ENCODE measurements at places on chromosomes 6 and 20. TPM values are rescaled to one million over a fixed set of nuclear protein-coding genes. Genes with fewer than 3 reads are reported as not detected.

- H3K4me1 ChIP-seq: no peaks in the 10 kb centered on the region
- H3K27ac ChIP-seq: no peak overlapping the region
- no peak for DNase-seq
- H3K36me3 ChIP-seq: no peaks in the 10 kb centered on the region
- no peaks in the 10 kb centered on the region for H3K27me3 ChIP-seq
These were observed 656 bp downstream of the TDRD6 start for GRCh38 chr6:46688117-46688965.

GRCh38 chr6:11952316-11952715 lies 59.8 kb upstream of the HIVEP1 start:
- no peak for DNase-seq
- no peaks in the 10 kb centered on the region for H3K27me3 ChIP-seq
- H3K27ac ChIP-seq: no peak overlapping the region
- H3K36me3 ChIP-seq: no peaks in the 10 kb centered on the region

- DNase-seq: no peak
- H3K27ac ChIP-seq: no peak overlapping the region
- no peaks in the 10 kb centered on the region for H3K27me3 ChIP-seq
- no peak overlapping the region for H3K4me3 ChIP-seq
- no peaks in the 10 kb centered on the region for H3K36me3 ChIP-seq
These were observed 42.5 kb upstream of the NELFCD start for GRCh38 chr20:58938541-58938940.

DNA sequence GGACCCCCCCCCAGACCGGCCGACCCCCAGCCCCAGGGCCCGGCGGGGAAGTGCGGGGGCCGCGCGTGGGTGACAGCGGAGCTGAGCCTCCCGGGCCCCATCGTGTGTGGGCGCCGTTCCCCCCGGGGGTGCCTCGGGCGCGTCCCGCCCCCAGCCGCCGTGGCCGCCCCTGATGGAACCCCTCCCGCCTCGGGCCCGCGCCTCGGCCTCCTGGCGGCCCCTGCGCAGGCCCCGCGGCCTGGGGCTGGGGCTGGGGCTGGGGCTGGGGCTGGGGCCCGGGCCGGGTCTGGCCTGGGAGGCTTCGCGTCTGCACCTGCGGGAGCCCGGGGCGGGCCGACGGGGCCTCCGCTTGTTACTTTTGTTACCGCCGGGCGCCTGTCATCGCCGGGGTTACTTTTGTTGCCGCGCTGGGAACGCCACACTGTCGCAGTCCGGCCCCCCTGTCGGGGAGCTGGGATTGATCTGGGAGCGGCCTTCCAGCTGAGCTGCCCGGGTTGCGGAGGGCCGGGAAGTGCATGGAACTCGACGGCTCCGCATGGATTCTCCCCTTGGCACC lies 598 bp downstream of the OGFR start:
- H3K4me1 ChIP-seq: peaks cover 30% of the 10 kb centered on the region
- peak overlapping the region; percentile 88 for H3K27ac ChIP-seq
- no peak for DNase-seq
- peaks cover 20% of the 10 kb centered on the region for H3K36me3 ChIP-seq
- peak overlapping the region; percentile 65 for H3K4me3 ChIP-seq
- no peaks in the 10 kb centered on the region for H3K27me3 ChIP-seq

GRCh38 chr6:143594647-143595046 lies 83.1 kb upstream of the PHACTR2 start:
- no peaks in the 10 kb centered on the region for H3K27me3 ChIP-seq
- H3K4me3 ChIP-seq: no peak overlapping the region
- DNase-seq: no peak

DNA sequence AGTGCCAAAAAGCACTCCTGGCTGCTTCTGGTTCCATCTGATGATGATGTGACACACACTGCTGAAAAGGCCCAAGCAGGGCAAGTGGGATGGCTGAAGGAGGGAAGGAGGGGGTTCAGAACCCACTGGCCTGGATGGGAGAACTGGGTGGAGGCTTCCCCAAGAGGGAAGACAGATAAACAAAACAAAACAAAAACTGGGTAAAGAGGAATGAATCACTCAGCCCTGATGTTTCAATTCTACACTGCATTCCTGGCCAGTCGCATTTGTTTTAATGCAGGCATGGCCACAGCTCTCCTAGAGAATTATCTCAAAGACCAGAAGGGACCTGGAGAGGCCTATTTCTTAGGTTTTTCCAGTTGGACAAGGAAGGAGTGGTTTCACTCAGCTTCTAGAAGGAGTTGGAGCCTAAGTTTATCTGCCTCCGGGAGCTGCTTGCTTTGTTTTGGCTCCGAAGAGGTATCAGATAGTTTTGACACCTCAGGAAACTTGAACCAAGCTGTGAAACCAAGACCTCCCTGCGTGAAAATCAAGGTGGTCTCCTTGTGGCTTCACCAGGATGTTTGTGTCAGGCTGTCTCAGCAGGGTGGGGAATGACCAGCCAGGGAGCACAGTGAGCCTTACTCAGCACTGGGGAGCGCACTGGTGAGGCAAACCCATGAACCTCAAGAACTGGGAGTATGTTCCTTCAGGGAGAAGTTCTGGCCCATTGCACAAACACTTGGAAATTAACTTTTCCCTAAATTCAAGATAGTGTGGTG lies 16.1 kb downstream of the TTPAL start:
- peak overlapping the region; percentile 14 for H3K27ac ChIP-seq
- H3K4me1 ChIP-seq: peaks cover 7% of the 10 kb centered on the region
- no peaks in the 10 kb centered on the region for H3K27me3 ChIP-seq

DNA sequence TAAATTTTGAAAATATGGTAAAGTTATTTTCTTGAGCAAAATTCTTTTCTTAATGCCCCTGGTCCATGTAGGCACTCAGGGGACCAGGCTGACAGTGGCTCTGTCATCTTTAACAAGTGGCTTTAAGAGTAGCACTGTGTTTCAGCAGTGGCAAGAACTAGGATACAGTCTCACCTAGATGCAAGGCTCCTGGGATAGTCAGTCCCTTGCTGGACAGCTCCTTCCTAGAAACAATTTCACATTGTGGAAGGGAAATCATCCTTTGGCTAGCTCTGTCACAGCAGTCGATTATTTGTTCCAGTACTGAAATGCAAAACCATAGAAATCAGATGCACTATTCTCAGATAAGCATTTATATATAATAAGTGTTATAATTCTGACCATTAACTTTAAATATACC lies 175.4 kb upstream of the KCNQ5 start:
- H3K4me3 ChIP-seq: no peak overlapping the region
- no peak overlapping the region for H3K27ac ChIP-seq
- no peaks in the 10 kb centered on the region for H3K4me1 ChIP-seq

DNA sequence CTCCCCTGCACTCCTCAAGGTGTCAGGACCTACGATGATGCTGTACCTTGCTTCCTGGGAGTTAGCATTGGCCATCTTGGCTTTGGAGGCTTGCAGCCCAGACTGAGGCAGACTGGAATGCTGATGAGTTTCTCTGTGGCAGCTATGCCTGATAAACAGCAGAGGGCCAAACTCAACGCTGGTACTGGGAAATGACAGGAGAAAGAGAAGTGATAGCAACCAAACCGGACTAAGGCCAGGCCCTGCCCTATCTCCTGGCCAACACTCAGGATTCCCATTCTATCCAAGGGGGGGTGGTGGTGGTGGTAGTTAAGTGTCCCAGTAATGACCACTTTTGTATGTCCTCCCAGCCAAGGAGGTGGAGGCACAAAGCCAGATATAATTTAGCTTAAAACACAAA lies 90.0 kb upstream of the DTNBP1 start:
- no peak overlapping the region for H3K27ac ChIP-seq
- H3K4me1 ChIP-seq: no peaks in the 10 kb centered on the region
- H3K36me3 ChIP-seq: no peaks in the 10 kb centered on the region
- DNase-seq: no peak

GRCh38 chr6:2688401-2689064 lies 62.2 kb downstream of the MYLK4 start:
- no peaks in the 10 kb centered on the region for H3K27me3 ChIP-seq
- H3K27ac ChIP-seq: no peak overlapping the region
- no peak overlapping the region for H3K4me3 ChIP-seq
- H3K4me1 ChIP-seq: no peaks in the 10 kb centered on the region
- H3K36me3 ChIP-seq: no peaks in the 10 kb centered on the region
- DNase-seq: no peak

DNA sequence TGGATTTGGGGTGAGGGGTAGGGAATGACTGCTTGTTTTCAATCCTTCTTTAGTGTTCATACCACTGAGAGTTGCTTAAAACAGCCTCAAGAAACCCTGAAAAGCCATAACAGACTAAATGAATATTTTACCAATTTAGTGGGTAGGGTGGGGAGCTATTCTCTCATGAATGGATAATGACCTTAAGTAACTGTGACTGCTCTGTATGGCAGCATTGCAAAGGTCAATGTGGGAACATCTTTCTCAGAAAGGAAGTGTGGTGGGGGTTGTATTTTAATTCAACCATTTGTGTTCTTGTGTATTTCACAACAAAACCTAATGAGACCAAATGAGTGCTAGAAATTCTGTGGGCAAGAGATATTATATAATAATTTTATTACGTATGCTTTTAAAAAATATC lies 55.7 kb downstream of the PHACTR2 start:
- no peak overlapping the region for H3K4me3 ChIP-seq
- H3K4me1 ChIP-seq: no peaks in the 10 kb centered on the region
- no peak for DNase-seq
- no peak overlapping the region for H3K27ac ChIP-seq
- no peaks in the 10 kb centered on the region for H3K36me3 ChIP-seq

- H3K27me3 ChIP-seq: peaks cover 2% of the 10 kb centered on the region
- no peak overlapping the region for H3K4me3 ChIP-seq
- no peaks in the 10 kb centered on the region for H3K4me1 ChIP-seq
- no peaks in the 10 kb centered on the region for H3K36me3 ChIP-seq
- no peak overlapping the region for H3K27ac ChIP-seq
These were observed 25.9 kb downstream of the FOXQ1 start for GRCh38 chr6:1337791-1338190.

- H3K27me3 ChIP-seq: no peaks in the 10 kb centered on the region
- no peak overlapping the region for H3K27ac ChIP-seq
- no peak overlapping the region for H3K4me3 ChIP-seq
These were observed 151.0 kb upstream of the INSM1 start for GRCh38 chr20:20216941-20217340.

- no peak overlapping the region for H3K4me3 ChIP-seq
- no peak overlapping the region for H3K27ac ChIP-seq
- H3K4me1 ChIP-seq: no peaks in the 10 kb centered on the region
- H3K36me3 ChIP-seq: peaks cover 5% of the 10 kb centered on the region
- no peak for DNase-seq
These were observed 11.3 kb downstream of the TXNDC5 start for GRCh38 chr6:7899101-7899888.

GRCh38 chr20:43243672-43244269 lies 54.1 kb upstream of the PTPRT start:
- no peak for DNase-seq
- no peak overlapping the region for H3K27ac ChIP-seq
- H3K27me3 ChIP-seq: no peaks in the 10 kb centered on the region
- H3K4me3 ChIP-seq: no peak overlapping the region

- H3K27ac ChIP-seq: no peak overlapping the region
- H3K4me3 ChIP-seq: no peak overlapping the region
- no peaks in the 10 kb centered on the region for H3K27me3 ChIP-seq
- no peaks in the 10 kb centered on the region for H3K36me3 ChIP-seq
- no peaks in the 10 kb centered on the region for H3K4me1 ChIP-seq
These were observed 11.6 kb upstream of the F13A1 start for GRCh38 chr6:6331946-6332601.

DNA sequence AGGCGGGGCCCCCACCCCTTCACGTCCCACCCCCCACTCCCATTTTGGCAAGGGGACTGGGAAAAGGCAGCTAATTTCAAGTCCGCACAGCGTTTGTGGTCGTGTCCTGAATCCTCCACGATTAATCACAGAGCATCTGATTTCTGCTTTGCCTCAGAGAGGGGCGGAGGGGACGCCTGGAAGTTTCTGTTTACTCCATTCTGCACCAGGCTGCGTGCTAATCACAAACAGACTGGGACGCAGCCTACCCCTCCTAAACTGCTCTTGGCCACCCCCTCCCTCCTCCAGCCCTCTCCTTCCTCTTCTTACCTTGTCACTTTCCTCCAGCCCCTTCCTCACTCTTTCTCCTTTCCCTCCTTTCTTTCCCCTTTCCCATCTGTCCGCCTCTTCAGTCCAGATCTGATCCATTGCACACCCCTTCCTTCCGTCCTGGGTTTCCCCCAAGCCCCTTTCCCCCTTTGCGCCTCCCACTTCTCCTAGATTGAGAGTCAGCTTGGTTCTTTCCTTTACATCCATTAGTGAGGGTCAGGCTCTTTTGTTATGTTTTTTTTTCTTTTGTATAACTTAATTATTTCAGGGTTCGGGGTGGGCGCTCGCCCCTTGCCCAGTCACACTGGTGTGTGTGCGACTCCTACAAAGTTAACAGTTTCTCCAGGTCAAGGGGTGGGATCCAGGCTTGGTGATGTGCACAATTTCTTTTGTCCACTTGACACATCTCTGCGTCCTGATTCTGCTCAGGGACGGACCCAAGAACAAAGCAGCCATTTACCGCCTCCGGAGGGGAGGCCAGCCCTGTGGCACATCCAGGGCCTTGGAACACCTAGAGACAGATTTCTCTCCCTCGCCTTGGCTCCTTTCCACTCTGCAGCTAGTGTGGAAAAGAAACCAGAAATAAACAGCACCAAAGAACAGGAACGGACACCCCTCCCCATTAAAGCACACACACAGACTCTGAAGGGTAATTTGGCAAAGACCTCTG lies 520 bp upstream of the RIPOR3 start:
- DNase-seq: no peak
- no peaks in the 10 kb centered on the region for H3K36me3 ChIP-seq
- H3K27me3 ChIP-seq: peaks cover 3% of the 10 kb centered on the region
- no peak overlapping the region for H3K27ac ChIP-seq
- H3K4me1 ChIP-seq: peaks cover 5% of the 10 kb centered on the region
- no peak overlapping the region for H3K4me3 ChIP-seq

DNA sequence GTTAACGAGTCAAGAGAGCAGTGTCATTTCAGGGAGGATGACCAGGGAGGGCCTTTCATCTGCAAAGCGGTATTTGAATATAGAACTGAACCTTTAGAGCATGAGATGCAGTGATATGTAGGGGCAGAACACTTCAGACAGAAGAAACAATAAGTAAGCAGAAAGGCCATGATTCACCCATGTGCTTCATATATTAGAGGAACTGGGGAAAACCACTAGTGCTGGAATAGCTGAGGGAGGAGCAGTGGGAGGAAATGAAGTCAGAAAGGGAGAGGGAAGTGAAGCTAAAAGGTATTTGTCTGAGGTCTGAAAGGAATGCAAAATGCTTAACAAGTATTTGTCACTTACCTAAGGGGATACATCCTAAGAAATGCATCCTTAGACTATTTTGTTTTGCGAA lies 391.2 kb downstream of the ADGRB3 start:
- H3K36me3 ChIP-seq: no peaks in the 10 kb centered on the region
- no peaks in the 10 kb centered on the region for H3K27me3 ChIP-seq
- H3K27ac ChIP-seq: no peak overlapping the region
- H3K4me1 ChIP-seq: no peaks in the 10 kb centered on the region

The NKAIN4 gene
- not detected for total RNA-seq

The PTPRT gene
- not detected for total RNA-seq

The KHDC1L gene
- not detected for total RNA-seq

The ADGRF5 gene
- not detected for total RNA-seq

The CD83 gene
- total RNA-seq: 46.2 TPM

The HCRTR2 gene
- total RNA-seq: not detected

The HUS1B gene
- 2.4 TPM for total RNA-seq

The TTK gene
- total RNA-seq: 0.13 TPM

The HSPA12B gene
- not detected for total RNA-seq

The TMEM151B gene
- not detected for total RNA-seq

The SPATS1 gene
- total RNA-seq: not detected
